ENCODE measurements at places on chromosomes 2 and 18.

DNA sequence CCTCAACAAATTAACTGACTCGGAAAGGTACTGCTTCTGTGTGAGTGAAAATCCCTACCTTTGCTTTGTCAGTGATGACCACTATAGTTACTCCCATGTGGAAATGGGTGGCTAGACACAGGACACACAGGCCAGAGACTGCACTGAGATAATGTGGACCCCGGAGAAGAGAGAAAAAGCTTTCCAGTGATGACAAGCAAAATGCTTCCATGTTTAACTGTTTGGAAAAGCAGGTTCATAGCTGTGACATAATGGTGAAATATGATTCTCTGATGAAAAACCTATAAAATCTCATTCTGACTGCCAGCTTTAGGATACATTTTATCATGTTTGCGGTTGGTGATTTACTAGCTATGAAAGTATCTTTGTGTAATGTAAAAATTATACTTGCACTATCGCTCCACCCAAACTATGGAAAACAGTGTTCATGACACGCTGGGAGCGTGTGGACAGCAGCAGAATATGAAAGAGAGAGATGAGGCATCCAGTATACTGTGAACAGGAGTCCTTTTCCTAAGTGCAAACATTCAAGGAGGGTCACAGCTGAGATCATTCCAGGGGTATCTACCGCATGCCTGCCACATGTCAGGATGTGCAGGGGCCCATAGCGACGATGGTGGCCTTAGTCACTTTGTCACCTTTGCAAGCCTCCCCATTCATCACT is 782.7 kb upstream of the SOX11 start:
- no peak for DNase-seq

DNA sequence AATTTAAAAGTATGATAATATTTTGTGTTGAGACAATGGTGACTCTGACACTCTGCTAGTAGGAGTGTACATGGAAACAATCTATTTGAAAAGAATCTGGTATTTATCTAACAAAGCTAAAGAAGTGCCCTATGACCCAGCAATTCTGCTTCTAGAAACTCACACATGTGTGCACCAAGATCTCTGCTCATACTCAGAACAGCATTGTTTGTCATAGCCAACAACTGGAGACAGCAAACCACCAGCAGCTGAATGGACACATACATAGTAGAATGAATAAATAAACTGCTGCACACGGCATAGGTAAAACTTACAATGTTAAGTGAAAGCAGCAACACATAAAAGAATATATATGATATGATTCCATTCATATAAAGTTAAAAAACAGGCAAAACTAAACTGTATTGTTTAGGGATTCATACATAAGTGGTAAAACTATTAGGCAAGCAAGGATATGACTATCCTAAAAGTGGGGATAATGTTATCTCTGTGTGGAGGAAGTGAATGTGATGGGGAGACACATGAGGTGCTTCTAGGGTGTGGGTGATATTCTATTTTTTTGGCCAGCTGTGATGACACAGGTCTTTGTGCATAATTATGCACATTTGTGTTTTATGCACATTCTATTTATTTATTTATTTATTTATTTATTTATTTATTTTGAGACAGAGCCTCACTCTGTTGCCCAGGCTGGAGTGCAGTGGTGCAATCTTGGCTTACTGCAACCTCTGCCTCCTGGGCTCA is 71.1 kb downstream of the RFTN2 start:
- no peak for DNase-seq

DNA sequence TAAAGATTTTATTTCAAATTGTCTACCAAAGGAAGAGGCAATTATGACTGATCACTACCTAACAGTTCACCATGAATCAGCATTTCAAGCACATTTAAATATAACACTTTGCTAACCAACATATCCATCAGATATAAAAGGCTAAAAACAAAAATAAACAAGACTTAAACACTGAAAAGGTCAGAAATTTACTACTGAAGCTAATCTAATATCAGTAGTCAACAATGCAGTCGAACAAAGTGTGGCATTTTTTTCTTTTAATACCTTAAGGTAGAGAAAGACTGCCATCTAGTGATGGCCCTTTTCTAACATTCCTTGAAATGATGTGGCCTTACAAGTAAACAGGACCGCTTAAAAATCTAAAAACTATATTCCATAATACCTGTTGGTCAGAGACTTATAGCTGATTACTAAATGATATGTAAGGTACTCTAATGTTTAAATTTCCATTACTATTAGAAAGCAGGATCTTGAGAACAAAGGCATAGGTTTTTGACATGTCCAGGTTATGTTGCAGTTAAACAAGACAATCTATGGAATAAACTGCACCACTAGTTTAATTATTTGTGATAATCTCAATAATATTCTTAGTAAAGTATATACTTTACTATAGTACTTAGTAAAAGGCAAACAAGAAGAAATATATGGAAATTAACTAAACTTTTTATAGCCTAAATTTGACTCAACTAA is 80.0 kb downstream of the EXOC6B start:
- DNase-seq: peak; percentile 63

DNA sequence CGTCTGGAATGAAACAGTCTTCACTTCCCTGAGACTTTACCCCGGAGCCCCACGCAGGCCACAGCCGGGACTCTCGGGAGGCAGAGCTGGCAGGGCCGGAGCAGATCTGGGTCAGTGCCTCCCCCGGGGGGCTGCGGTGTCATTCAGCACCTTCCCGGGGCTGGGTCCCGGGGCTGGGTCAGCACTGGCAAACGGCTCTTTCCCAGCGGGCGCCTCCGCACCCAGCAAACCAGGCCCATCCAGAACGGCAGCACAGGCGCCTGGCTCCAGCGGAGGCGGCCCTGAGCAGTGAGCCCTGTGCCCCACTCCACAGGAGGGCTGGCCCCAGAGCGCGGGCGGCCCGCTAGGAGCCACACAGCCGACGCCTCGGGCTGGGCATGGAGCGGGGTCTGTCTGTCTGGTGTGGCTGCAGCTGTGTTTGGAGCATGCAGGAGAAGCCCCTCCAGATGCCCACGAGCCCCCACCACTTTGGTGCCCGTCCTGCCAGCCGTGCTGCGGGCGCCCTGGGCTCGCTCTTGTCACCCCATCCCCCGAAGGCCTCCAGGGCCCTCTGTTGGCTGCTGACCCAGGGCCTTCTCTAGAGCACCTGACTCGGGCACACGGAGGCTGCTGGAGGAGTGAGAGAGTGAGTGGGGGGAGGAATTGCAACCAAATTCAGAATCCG is 132.1 kb upstream of the CTDP1 start:
- no peak for DNase-seq

DNA sequence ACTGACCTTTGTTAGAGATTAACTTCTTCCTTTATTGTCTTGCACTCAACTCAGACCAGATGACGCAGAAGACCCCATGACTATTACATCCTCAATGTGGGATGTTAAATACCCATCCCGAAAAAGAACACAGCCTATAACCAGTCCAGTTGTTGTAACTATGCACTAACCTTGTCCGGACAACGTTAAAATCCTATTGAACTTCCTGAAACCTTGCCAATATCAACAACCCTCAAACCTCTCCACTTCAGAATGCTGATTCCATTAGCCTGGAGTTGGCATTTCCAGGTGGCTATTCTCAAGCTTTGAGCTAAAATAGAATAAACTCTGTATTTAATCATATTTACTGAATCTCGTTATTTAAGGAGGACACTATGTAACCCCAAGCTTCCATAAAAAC is 13.6 kb downstream of the NMS start:
- no peak for DNase-seq

DNA sequence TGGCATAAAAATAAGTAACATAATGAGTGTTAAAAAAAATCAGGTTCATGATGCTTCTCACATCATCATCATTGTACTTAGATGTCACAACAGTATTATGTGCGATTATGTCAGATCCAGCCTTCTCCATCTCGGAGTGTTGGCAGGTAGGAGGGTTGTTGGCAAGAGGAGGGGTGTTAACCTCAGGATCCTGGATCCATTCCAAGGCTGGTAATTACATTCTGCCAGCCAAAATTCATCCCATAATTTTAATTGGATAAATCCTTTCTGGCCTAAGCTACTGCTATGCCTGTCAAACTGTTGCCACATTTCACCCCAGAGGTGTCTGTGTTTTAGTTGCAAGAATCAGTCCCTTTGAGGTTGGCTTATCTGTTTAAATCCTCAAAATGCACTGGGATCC is 891 bp upstream of the FTCDNL1 start:
- DNase-seq: no peak

DNA sequence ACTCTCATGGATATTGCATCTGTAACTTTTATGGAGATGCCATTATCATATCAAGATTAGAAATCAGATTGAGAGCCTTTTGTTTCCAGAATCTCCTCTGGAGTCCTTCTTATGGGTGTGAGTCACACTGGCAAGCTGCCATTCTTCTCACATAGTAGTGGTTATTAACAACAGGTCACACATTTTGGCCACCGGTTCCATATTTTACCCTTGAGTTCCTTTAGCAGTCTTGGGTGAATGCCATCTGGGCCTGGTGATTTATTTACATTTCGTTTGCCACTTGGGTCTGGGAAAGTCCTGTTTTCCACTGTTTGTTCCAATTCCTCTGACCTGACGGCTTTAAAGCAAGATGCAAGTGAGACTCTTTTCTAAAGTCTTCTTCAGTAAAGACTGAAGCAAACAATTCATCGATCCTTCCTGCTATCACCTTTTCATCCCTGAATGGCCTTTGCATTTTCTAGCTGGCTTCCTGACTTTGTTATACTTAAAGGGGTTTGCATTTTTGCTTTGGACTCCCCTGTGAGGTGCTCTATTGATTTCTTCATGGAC is 80.5 kb upstream of the CAVIN2 start:
- peak; percentile 84 for DNase-seq

- peak; percentile 47 for DNase-seq
These were observed 13.2 kb downstream of the MAP4K4 start for GRCh38 chr2:101710471-101711318.

DNA sequence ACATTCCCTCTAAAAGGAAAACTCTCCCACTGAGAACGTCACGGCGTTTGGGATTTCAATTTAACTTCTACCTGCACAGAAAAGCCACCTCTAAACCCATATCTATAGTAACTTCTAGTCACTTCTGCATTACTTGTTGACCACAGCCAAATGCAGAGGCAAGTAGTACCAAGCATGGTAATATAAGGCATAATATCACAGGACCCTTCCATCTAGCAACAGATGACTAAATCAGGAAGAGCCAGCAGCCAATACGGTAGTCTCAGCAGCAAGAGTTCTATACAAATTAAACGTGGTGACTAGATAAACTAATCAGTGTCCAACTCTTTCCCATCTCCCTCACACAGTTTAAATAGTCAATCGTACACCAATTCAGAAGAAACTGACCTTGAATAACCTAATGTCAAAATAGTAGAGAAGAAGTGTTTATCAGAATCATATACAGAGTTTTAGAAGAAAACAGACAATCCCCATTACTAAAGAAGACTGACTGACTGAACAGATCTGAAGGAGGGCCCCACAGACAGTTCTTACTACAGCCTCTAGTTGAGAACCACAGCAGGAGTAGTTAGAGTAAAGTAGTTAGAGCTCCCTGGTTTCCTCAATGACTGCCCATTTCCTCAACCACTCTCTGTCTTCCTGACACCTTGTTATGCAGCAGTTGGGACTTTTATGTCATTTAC is 30.0 kb downstream of the MEMO1 start:
- no peak for DNase-seq

DNA sequence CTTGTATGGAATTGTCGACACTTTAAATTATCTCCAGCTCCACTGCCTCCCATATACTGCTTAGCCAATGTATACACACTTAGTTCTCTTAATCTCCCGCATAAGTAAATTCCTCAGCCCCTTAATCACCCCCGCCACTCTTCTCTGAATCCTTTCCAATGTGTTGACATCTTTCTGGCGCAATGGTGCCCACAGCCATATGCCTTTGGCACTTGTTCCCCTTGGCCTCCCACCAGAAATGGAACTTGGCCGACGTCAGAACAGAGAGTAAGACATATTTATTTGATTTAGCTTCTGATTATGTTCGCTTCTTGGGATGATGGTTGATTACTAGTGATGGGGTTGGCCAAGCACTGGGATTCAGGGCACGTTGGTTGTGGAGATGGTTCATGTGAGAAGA is 1089.3 kb upstream of the CELF4 start:
- DNase-seq: peak; percentile 12

- no peak for DNase-seq
These were observed 3.7 kb upstream of the MEIS1 start for GRCh38 chr2:66431274-66431642.

DNA sequence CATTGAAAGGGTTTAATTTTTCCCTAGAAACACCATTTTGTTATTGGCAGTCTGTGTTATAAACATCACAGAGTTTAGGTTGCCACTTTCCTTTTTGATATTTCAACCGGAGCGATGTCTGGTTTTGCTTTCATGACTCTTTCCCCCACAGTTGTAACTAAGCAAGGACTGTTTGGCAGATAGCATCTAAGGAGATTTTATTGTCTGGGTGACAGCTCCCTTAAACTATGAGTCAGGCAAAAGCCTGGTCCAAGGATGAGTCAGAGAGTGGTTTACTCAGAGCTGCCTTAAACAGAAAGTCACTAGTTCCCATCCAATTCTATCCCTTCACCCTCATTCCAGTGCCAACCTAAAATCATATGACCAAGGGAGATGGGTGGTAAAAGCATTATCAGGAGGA is 341.6 kb upstream of the VWC2L start:
- DNase-seq: peak; percentile 90

GRCh38 chr2:237574467-237574866 is 8.1 kb downstream of the PRLH start:
- DNase-seq: no peak

DNA sequence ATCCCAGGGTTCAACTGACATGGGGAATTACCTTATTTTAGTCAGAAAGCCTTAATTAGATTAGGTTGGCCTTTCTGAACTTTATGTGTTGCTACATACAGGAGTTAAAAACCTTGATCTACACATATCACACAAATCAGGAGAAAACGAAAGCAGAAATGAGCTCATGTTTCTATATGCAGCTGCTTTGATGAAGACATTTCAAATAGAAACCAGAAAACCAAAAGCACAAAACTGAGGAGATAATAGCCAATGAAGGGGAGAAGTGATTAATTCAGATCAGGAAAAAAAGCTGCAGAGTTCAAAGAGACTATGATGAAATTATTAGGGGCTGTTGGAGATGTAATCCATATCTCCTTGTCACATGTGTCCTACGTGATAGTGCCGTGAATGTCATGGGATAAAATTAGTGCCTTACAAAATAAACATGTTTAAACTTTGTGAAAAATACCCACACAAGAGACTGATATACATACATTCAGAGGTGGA is 255.0 kb downstream of the CAMKMT start:
- no peak for DNase-seq

GRCh38 chr2:224448236-224448635 is 46.3 kb upstream of the FAM124B start:
- no peak for DNase-seq

GRCh38 chr2:20611077-20611843 is 39.6 kb downstream of the HS1BP3 start:
- DNase-seq: peak; percentile 58

GRCh38 chr2:59297816-59298215 is 1056.7 kb upstream of the FANCL start:
- no peak for DNase-seq

- DNase-seq: no peak
These were observed 236.0 kb downstream of the CYRIA start for GRCh38 chr2:16429431-16430145.

- DNase-seq: no peak
These were observed 5.1 kb upstream of the PROM2 start for GRCh38 chr2:95269036-95269680.

GRCh38 chr2:61328707-61329251 is 142.1 kb downstream of the USP34 start:
- DNase-seq: no peak
